ENCODE measurements at places on chromosomes 3 and 15.

- no peak for DNase-seq
Measured at GRCh38 chr3:161508852-161509477, 12.4 kb downstream of the OTOL1 start.

DNA sequence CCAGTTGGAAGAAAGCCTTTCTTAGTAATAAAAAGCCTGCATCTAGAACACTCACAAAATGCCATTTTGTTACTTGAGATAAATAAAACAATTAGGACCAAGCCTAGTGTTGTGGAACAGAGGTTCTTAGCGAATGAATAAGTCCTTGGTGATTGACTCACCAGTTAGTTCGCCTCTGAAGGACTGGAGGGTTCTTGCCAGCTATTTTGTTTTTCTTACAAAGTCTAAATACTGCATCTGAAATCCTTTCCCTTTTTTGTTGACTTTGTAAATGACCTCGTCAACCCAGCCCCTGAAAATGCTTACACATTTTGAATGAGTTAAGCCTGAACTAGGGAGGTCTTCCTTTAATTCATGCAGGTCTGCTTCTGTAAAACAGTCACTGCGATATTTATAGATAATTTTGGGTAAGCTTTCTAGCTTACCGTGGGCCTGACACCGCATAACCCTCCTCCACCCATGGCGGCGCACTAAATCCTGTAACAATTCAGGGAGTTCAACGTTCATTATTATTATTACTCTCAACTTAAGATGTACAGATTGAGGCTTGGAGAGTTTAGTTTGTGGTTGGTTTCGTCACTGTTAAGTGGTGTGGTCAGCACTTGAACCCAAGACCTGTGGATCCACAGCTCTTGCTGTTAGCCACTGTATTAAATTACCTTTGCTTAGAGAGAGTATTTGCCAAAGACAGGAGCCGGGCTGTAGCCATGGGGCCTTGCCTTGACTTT, 45.0 kb upstream of the SACM1L start:
- DNase-seq: peak; percentile 25

- DNase-seq: no peak
Measured at GRCh38 chr3:37627951-37628620, 233.6 kb upstream of the CTDSPL start.

- DNase-seq: no peak
Measured at GRCh38 chr15:48862705-48863104, 15.2 kb upstream of the EID1 start.

DNA sequence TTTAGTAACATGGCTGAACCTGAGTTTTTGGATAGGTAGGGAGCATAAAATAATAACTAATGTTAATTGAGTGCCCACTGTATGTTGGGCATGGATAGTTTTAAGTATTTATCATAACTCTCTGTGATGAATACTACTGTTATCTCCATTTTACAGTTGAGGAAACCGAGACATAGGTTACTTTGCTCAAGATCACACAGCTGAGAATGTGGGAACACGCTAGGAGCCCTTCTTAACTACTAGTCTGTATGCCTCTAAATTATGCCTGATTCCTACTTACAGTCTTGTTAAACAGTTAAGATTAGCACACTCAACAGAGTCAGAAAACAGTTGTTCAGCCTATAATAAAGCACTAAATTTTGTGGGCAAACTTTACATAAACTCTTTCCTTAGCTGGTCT, 2.0 kb upstream of the SIAH2 start:
- DNase-seq: no peak

GRCh38 chr3:14393440-14394106, 8.8 kb upstream of the SLC6A6 start:
- DNase-seq: no peak

- DNase-seq: no peak
Measured at GRCh38 chr3:39221141-39221530, 28.7 kb upstream of the XIRP1 start.

- DNase-seq: no peak
Measured at GRCh38 chr3:89375451-89375850, 268.0 kb downstream of the EPHA3 start.

DNA sequence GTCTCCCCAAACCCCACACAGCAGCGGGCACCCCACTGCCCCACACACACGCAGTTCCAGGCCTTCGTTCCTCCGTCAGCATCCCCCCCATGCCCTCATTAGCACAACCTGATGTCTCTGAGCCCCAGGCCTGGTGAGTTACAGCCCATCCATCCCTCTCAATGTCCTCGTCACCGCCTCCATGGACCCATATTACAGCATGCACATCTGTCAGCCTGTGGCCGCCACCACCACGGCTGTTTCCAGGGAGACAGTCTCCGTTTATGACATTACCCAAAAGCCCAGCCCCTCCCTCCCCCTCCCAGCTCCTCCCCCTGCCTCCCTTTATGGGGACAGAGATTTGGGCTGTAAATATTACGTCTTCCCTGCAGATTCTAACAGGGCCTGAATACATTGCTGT, 143.1 kb upstream of the LINGO1 start:
- DNase-seq: no peak

- no peak for DNase-seq
Measured at GRCh38 chr3:156274791-156275190, 154.4 kb downstream of the KCNAB1 start.

- no peak for DNase-seq
Measured at GRCh38 chr15:90840157-90840855, 28.1 kb upstream of the FURIN start.

GRCh38 chr15:82128401-82129148, 82.8 kb upstream of the MEX3B start:
- peak; percentile 68 for DNase-seq

- no peak for DNase-seq
Measured at GRCh38 chr3:73604451-73604850, 20.3 kb downstream of the PDZRN3 start.

DNA sequence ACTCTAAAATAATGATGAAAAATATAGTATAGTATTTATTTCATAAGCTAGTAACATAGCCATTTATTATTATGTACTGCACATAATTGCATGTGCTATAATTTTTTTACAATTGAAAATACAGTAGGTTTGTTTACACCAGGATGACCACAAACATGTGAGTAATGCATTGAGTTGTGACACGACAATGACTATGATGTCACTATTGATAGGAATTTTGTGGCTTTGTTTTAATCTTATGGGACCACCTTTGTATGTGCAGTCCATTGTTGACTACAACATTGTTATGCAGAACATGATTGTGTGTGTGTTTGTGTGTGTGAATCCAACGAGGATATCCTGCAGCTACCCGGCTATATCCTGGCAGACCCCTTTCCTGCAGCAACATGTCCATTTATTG, 372.2 kb upstream of the MCTP2 start:
- no peak for DNase-seq

DNA sequence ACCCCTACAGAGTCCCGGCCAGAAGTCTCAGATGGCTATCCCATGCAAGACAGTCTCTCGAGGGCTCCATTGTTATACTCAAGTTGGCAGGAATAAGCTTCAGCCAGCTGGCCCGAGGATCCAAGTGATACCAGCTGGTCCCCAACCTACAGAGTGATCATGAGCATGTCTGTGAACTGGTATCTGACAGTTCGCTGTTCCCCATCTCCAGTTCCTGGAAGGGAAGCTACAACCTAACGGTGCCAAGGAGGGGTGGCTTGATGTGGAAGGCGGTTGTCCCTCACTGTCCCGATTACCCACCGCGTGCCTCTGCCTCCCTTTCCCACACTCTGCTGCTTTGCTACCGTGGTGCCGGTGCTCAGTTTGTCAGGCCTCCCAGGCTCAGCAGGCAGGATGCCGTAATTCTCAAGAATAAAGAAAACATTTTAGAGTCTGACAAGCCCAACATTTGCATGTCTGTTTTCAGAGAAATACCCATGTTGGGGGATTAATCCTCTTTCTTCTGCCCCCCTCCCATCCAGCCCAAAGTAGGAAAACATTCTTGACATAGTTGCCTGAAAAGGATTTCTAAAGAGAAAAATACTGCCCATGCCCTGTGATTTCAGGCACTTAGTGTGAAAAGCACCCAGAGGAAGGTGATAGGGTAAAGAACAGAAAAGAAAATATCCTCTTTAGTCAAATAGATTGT, 49.4 kb upstream of the HES1 start:
- no peak for DNase-seq

DNA sequence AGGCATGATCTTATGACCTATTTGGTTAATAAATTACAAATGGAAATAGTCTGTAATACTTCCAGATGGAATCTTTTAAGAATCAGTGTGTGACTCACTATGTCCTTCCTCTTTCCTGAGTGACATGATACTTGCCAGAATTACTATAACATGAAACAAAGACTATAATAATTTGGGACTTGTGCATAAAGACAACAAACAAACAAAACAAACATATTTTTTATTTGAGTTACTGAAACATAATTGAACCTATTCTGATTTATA, 1268.1 kb downstream of the OTOL1 start:
- peak; percentile 68 for DNase-seq

GRCh38 chr3:171339598-171339997, 120.6 kb downstream of the TNIK start:
- DNase-seq: no peak

DNA sequence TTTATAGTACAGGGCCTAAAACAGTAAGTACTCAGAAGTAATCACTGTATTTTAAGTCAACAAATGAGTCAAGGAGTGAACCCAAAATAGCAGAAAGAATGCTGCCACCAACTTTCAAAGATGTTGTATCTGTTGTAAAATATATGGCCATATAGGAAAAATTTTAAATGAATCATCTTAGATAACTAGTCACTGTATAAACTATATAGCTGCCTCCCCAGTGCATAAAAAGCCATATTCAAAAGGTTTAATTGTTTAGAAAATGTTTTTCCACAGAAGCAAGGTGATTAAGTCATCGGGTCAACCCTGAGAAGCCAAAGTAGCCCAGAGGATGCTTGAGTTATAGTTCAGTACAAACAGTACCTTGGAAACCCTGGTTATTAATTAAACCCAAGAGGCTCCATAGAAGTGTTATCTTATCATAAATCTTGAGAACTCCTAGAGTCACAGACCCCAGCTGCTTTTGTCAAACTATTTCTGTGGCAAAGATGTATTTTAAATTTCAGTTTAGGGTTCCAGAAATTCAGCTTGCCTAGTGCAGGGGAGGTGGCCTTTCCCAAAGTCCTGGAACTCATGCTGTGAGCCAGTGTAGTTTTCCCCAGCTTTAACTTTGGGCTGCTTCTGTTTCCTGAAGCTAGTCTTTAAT, 39.2 kb downstream of the MBNL1 start:
- peak; percentile 96 for DNase-seq

GRCh38 chr3:49716169-49716568, 3.3 kb downstream of the AMIGO3 start:
- DNase-seq: no peak

DNA sequence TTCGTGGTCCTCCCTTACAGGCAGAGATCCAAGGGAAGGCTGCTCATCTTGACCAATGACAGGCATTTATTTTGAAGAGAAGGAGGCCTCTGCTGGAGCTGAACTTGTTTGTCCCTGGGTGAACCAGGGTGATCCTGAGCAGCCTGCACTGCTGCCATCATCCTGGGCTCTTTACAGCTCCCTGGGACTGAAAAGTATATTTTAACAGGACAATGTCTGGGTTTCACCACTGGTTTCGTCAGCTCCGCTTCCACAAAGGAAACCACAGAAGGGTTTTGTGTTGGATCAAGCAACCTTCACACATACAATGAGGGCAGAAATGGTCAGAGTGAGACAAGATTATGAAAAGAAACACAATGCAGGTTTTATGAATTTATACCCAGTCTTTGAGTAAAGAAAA, 400.7 kb upstream of the TPM1 start:
- no peak for DNase-seq

DNA sequence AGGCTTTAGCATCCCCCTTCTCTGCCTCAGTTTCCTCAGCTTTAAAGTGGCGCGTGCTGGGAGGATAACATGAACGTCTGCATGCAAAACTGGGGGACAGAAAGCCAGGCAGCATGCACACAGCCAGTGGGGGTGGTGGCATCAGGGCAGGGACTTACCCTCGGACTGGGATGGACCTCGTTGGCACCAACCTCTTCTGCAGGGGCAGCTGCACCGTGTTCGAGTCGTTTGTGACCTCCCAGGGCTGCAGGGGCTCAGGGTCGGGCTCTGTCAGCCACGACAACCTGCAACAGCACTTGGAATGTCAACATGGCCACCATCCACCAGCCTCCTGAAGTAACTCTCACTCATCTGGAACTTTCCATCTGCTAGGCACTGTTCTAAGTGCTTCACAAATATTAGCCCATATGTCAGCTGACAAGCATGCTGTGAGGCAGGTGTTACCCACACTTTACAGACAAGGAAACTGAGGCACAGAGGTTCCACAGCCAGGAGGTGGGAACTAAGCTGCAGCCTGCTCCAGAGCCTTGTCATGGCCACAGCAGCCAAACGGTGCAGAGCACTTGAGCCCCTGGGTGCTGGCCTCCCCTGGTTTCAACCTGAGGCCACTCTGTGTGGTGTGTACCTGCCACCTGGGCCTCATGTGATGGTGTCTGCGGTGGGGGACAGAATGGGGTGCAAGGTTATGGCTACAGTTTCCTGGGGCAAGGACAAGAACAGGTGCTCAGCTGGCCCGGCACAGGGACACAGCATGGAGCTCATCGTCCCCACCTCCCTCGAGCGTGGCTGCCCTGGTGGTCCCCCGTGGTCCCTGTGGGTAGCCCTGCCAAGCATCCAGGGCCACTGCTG, 6.7 kb downstream of the C3orf22 start:
- DNase-seq: no peak

- DNase-seq: no peak
Measured at GRCh38 chr3:127483902-127484591, 106.5 kb downstream of the TPRA1 start.

GRCh38 chr15:62021991-62022600, 38.2 kb downstream of the VPS13C start:
- no peak for DNase-seq

GRCh38 chr15:38809621-38810020, 245.0 kb upstream of the RASGRP1 start:
- DNase-seq: no peak

- no peak for DNase-seq
Measured at GRCh38 chr3:2166552-2166951, 67.9 kb downstream of the CNTN4 start.

Measured in RCC 7860 (cell line).